ENCODE measurements at places on chromosomes 3 and 15.

GRCh38 chr3:96410006-96410730 lies 404.2 kb upstream of the EPHA6 start:
- DNase-seq, result no peak

DNA sequence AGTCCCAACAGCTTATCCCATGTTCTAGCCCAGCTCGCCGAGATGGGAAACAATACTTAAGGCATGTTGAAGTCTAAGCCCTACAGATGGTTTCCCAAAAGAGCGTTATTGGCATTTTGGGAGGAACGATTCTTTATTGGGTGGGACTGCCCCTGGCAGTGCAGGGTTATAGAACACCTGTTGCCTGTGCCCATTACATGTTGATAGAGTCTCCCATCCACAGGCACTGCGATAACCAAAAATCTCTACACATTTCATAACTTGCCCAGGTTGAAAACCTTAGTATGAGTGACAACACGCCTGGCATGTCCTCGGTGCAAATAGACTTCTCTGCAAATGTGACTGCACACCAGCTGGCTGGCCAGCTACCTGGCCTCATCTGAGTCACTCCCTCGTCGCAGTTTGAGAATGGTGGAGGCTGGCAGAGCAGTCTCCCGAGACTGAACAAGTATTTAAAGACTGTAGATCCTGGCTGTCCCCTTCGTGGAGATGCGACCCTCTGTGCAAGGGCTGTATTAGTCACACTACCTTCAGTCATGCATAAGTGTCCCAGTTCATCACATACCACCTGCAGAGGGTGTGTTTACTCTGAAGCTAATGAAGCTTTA lies 18.7 kb downstream of the ZNF80 start:
- DNase-seq, result no peak

- no peak for DNase-seq
Observed at GRCh38 chr15:43913026-43913780, 86.4 kb downstream of the WDR76 start.

- no peak for DNase-seq
Observed at GRCh38 chr3:23495507-23495906, 292.4 kb downstream of the UBE2E2 start.

DNA sequence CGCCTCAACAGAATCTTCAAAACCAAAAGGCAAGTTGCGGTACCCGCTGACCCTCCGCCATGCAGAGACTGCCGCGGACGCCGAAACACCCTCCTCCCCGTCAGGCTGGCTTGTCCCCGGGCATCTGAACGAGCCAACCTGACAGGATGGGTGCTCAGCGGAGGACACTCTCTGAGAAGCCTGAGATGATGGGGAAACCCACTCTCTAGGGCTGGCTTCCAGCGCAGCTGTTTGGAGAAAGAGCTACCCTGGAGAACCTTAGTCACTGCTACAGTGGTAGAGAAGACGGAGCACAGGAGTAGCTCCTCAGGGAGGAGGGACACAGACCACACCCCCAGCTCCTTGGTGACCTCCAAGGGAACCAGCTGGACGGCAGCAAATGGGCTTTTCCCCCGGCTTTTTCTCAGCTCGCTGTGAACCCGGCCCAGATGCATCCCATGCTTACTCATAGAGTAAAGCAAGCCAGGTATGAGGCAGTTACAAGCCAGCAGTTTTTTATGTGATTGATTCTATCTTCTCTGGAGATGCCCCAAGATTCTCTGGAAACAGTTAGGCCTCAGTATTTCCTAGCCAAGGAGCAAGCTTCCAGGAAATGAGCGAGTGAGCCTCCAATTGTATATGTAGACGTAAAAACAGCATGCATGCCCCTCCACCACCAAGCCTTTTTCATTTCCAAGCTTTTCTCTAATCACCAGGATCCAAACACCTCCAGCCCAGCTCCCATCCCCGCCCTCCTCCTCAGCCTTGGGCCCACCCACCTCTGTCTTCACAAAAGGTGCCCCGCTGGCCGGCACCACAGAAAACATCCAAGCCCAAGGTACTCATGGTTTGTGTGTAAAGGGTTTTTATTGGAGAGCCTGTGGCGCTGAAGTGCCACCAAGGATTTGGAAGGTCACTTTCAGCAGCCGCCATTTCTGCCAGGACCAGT lies 38.7 kb downstream of the FAM174B start:
- DNase-seq, result no peak

DNA sequence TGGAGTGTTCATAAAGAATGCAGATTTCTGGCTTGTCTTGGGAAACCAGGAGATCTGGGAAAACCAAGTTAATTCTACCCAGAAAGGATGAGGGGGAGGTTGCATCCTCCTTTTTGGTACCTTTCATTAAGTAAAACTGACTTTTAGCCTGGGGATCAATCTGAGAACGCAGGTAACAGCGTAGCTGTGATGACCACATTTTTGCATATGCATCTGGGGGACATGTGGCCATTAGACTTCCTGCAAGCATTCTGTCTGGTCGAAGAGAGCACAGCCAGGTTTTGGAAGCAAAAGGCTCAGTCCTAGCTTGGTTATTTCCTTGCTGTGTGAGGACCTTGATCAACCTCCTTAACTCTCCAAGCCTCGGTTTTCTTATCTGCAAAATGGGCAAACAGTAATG lies 145.2 kb downstream of the SHQ1 start:
- no peak for DNase-seq

DNA sequence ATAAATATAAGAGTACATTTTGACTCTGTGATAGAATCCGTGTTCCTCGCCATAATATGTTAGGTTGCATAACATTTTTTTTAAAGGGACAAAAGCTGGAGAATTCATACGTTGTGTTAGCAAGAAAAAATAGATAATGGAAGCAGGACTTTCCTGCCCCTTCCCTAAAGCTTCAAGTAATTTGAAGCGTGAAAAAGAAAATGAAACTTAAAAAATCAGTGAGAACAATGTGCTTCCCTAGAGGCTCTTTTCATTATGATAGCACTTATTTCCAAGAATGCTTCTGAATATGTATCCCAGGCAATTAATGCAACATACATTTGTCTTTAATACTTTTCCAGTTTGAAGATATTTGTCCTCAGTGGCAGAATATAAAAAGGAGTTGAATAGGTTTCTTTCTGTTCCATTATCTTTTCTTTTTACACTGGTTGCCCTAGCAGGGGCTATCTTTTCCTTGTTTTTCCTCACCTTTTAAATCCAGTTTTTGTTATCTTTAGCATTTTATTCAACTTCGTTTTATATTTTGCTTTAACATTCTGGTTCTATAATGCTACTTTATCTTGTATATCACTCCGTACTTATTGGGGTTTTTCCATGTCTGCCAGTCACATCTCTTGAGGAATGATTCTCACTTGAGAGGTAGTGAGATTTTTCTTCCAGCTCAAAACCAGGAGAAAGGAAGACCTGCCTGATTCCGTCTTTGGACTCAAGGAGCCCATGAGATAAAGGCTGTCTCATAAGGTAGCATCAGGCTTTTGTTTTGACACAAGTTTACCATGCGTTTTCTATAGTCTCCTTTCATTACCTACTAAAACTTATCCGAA lies 113.8 kb downstream of the MBNL1 start:
- no peak for DNase-seq

- DNase-seq, result no peak
Observed at GRCh38 chr3:131596884-131597283, 94.1 kb upstream of the MRPL3 start.

DNA sequence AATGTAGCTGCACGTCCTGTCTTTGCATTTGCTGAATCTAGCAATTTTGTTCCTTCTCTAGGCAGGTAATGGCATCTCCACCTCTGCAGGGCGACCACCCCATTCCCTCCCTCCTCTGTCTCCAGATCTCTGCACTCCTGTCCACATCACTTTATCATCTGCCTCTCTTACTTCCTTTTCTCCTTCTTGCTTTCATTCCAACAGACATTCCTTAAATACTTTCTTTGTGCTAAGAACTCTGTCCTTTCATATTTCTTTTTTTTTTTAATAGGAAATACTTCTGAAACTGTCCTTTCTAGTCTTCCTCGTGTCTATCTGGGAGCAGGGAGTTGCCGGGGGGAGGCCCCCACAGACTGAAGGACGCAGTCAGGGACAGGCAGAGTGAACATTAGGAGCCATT lies 7.2 kb downstream of the ITIH3 start:
- no peak for DNase-seq

All from hypothalamus (tissue), 51 donors.